HS-27A (cell line): ENCODE measurements at places on chromosomes 7 and 10.

- no peak for DNase-seq
Measured at GRCh38 chr10:63644418-63645142, 123.4 kb downstream of the REEP3 start.

DNA sequence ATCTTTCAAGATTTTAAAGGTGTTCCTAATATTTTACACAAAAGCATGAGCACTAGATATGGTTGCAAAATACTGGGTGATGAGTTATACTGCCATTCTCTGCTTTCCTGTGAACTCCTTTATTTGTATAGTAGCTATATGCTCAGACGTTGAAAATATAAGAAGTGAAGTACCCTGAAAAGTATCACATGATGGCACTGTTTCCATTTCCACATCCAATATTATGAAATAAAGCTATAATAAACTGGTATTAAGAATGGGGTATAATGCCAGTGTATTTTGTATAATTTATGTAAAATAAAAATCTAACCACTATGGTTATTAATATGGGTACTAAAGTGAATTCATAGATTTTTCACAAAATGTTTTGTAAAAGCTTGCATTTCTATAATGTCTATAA is 79.6 kb upstream of the FOXP2 start:
- no peak for DNase-seq

DNA sequence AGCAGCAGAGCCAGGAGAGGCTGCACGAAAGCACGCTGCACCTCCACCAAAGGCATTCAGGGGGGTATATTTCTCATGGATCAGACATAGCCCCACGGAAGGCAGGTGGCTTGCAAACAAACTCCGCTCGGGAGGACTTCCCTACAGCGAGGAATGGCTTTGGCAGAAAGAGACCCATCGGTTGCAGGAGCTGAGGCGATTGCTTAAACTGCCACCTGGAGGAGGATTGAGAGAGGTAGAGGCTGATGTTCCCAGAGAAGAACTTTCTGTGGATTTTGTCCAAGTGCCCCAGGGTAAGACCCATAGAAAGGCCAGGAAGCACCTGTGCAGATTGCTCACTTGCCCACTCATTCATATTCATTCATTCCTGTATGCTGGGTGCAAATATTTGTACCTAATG is 89.1 kb downstream of the NEUROD6 start:
- DNase-seq: no peak

GRCh38 chr10:77533146-77533886 is 104.3 kb downstream of the KCNMA1 start:
- no peak for DNase-seq

- DNase-seq: peak; percentile 58
Measured at GRCh38 chr7:90211391-90212148, at the start of gene STEAP2. Gene STEAP2, plus strand, starts transcription at chr7:90211740. Its CDS starts 13,343 bp downstream, at chr7:90225083.

DNA sequence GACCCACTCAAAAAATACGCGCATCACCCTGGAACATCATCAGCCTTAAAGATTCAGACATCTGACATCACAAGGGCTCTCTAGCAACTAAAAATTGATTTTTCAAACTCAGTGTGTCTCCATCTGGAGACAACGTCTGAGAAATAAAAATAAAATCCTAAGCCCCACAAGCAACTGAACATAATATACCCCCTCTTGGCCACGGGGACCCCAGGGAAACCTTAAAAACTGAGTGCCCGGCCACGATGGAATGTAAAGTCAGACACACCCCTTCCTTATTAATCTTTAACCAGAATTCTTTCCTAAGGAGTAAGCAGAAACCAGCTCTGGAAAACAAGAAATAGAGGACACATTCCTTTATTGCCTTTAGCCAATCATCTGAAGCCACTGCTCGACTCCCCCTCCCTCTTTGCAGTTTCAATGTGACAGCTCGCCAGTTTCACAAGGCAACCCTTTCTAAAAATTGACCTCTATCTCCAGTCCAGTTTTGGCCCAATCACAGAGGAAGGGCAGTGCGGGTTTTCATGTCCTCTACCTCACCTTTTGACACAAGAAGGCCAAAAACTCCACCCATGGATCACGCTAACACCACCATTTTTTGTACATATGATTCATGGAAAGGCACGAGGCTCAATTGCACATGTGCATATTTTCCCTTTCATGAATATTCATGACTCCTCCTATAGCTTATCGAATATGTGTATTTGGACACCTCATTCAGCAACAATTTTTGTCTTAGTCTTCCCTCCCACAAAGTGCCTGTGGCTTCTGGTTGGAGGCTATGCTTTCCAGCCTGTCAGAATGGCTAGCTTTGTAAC is 24.2 kb downstream of the IFIT3 start:
- peak; percentile 94 for DNase-seq

DNA sequence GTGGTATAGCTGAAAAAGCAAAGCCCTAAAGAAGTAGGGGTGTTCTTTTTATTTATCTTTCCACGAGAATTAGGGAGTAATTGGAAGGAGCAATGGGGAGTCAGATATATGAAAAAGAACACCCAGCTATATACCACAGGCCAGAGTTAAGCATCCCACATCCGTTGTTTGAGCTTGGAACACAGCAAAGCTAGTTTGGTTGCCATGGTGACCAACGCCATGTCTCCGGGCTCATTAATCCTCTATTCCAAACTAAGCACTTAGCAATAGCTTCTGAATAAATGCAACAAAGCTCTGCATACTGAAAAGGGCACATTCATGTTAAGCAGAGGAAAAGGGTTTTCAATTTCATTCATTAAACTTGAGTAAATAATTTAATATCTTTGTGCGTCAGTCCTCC is 23.5 kb downstream of the ASB4 start:
- no peak for DNase-seq

- DNase-seq: no peak
Measured at GRCh38 chr10:84159076-84159685, 14.4 kb upstream of the GPR15LG start.

GRCh38 chr7:6234384-6234783 is 38.0 kb downstream of the CYTH3 start:
- no peak for DNase-seq

DNA sequence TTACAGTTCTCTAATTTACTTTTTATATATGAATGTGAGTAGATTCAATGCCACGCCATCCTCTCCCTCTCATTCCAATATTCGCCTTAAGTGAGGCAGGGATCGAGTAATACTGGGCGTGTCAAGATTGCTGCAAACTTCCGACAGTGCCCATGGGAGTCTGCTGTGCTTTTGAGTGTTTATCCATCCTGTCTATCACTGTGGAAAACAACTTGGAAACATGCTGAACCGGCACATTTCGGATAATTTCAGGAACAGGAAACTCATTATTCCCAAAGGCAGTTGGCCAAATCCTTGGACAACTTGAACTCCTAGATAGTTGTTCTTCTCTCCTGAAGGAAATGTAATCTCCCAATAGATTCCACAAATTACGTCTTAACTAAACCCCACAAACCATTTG is 28.5 kb downstream of the PIP4K2A start:
- DNase-seq: no peak

- DNase-seq: no peak
Measured at GRCh38 chr10:29604291-29604825, 30.4 kb downstream of the SVIL start.

- no peak for DNase-seq
Measured at GRCh38 chr7:91201442-91202113, 62.7 kb upstream of the FZD1 start.

DNA sequence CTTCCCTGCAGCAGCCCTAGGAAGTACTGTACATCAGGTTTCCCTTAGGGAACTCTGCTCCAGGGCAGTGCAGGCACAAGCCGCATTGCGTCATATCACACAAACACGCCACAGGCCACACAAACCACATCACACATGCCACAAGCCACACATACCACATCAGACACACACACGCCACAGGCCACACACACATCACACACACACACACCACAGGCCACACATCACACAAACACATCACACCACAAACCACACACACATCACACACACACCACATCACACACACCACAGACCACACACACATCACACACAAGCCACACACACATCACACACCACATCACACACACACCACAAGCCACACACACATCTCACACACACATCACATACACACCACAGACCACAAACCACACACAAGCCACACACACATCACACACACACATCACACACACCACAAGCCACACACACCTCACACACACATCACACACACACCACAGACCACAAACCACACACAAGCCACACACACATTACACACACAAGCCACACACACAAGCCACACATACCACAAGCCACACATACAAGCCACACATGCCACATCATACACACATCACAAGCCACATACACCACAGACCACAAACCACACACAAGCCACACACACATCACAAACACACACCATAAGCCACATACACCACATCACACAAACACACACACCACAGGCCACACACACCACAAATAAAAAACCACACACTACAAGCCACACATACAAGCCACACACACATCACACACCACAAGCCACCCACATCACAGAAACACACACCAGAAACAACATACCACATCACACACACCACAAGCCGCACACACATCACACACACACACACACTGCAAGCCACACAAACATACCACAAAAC is 53.4 kb downstream of the TMEM209 start:
- DNase-seq: no peak

- DNase-seq: no peak
Measured at GRCh38 chr10:103542764-103543616, 49.5 kb downstream of the NEURL1 start.

GRCh38 chr10:97821308-97822038 is 28.2 kb upstream of the GOLGA7B start:
- DNase-seq: no peak

GRCh38 chr10:29766753-29767152 is 132.0 kb upstream of the SVIL start:
- DNase-seq: no peak

DNA sequence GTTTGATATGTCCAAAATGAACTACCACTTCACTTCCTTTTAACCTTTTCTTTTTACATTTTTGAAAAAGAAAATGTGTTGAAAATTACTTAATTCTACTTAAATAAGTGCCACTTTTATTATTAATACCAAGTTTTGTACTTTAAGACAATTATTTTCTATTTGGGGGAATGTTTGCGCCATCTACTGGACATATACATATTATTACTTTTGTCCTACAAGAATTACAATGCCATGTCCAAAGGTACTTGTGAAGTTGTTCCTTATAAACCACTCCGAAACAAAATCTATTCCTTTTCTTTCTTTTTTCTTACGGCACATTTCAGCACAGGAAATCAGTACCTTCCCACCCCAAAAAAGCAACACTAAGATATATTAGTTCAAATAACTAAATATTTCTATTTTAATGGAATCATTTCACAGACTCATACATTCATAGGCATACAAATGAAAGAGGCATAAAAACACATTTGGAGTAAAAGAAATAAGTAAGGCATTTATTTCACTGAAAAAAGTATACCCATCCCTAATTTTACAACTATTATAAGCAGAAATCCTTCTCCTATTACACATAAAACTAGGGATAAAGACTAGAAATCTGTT is 169.9 kb downstream of the RNF133 start:
- DNase-seq: peak; percentile 2

GRCh38 chr7:108623220-108623619 is 53.5 kb downstream of the DNAJB9 start:
- DNase-seq: no peak

- no peak for DNase-seq
Measured at GRCh38 chr10:73359492-73359891, 828 bp upstream of the CFAP70 start.

- no peak for DNase-seq
Measured at GRCh38 chr10:43700306-43700705, 51.6 kb upstream of the ZNF32 start.

DNA sequence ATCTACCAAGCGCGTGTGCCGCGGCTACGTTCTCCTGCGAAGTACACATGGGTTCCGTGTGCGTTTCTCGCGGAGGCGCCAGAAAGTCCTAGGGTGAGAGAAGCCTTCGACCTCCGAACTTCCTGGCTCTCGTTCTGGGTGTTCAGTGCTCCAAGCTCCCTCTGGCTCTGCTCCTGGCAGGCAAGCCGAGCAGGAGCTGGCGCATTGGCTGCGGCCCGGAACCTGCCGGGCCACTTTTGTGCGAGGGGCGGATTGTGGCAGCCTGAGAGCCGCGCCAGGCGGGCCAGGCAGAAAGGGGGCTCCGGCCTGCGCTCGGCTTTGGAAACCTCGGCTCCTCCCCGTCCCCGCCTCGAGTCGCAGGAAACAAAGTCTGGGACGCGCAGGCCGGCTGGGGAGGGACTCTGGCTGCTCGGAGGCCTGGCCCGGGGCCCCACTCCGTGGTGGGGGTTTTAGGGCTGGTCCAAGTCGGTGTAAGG is 9.6 kb downstream of the EMX2 start:
- DNase-seq: no peak

DNA sequence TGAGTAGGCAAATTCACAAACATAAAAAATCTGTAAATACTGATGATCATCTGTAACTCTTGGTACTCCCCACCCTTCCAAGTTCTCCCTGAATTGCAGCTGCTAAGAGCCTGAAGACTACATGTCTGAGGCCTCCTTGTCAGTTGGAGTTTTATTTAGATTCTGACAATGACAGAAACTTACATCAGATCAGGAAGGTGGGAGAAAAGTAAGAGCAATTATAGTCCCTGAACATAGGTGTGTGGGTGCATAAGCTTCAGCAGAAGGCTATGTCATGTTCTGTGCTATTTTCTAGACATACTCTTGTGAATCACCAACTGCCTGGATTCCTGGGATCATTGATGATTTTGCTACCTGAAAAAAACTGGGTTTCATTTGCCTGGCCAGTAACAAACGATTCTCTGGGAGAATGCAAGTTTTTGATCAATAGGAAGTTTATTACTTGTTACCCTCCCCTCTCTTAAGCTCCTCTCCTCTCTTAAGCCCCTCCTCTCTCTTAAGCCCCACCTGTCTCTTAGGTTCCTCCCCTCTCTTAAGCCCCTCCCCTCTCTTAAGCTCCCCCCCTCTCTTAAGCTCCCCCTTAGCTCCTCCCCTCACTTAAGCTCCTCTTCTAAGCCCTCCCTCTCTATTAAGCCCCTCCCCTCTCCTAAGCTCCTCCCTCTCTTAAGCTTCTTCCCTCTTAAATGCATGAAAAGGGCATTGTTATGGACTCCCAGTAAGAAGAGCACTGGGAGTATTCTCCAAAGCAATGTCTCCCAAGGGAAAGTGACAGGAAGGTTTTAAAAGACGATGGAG is 1183.4 kb upstream of the AUTS2 start:
- no peak for DNase-seq

- peak; percentile 14 for DNase-seq
Measured at GRCh38 chr7:77933394-77933793, 134.8 kb downstream of the PHTF2 start.

- no peak for DNase-seq
Measured at GRCh38 chr7:116691664-116692063, 19.7 kb downstream of the MET start.

DNA sequence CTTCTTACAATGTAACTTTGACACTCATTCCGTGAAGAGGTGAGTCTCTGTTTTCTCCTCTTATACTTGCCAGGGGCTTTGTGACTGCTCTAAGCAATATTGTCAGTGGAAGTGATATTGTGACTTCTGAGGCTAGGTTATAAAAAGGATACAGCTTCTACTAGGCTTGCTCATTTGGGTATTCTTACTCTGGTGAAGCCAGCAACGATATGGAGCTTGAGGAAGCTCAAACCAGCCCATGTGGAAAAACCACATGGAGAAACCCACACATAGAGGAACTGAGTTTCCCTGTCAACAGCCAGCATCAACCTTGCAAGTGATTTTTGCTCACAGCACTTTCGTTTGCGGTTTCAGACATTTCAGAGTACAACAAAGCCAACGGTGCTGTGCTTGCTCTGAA is 149.6 kb upstream of the SEMA3E start:
- no peak for DNase-seq
